ENCODE measurements at places on chromosomes 7 and 10.

DNA sequence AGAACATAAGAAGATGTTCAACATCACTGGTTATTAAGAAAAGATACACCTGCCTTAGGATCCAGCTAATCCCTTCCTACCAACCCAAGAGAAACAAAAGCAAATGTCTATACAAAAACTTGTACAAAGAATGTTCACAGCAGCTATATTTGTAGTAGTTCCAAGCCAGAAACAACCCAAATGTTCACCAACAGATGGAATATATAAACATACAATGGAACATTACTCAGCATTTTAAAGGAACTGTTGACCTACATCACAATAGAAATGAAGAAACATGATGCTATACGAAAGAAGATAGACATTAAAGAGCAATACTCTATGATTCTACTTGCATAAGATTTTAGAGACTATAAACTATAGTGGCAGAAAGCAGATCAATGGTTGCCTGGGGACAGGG is 149.4 kb downstream of the ZNF438 start:
- DNase-seq: no peak

- no peak for DNase-seq
These were observed 509.0 kb upstream of the GALNT17 start for GRCh38 chr7:70622936-70623335.

DNA sequence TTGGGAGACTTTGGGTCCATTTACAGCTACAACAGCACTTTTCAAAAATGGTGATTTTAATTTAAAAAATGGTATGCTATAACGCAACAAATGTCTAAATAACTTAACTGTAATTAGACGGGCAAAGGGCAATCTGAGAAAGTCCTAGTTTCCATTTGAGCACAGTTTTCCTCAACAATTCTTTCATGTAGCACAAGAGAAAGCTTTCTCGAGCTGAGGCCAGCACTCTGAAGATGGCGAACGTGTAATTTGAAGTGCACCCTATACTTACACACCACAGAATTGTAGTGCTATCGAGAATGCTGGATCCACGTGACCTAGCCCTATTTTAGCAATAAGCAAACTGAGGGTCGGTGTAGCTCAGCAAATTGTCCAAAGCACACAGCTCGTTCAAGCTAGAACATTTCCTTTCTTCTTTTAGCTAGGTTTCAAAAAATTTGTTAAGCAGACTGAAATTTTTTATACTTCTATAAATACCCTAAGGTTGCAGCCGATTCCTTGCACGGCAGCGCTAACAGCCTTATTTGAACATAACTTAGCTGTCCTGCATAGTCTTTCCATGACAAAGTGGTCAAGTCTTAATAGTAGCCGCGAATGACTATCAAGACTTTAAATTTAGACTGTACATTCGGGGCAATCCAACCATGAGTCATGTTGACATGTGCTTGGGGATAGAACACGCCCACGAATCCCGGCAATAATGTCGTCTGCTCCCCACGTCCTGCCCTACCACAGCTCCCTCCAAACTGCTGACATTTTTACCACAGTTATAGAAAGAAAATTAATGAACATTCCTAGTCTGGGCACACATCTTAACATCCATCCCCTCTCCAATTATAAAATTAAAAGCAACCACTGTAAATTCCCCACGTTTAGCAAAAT is 10.0 kb downstream of the KLF6 start:
- DNase-seq: no peak

DNA sequence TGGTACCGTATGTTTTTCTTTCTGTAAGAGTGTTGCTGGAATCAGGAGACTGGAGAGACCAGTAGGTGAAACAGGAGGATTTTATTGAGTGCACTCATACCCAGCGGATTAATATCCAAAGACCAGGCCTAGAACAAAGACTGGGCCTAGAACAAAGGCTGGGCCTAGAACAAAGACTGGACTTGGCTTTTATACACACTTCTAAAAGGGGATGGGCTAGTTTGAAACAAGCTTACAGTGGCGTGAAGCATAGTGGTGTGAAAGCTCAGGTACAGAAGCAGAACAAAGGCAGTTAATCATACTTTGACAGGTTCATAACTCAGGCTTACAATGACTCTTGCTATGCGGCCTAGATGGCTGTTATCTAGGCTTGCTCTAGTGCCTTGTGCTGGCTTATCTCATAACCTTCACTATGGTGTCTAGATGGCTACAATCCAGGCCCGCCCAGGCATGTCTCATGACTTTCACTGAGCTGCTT is 67.7 kb downstream of the TRIM24 start:
- DNase-seq: no peak

- no peak for DNase-seq
These were observed 158.3 kb upstream of the PFKP start for GRCh38 chr10:2908851-2909630.

DNA sequence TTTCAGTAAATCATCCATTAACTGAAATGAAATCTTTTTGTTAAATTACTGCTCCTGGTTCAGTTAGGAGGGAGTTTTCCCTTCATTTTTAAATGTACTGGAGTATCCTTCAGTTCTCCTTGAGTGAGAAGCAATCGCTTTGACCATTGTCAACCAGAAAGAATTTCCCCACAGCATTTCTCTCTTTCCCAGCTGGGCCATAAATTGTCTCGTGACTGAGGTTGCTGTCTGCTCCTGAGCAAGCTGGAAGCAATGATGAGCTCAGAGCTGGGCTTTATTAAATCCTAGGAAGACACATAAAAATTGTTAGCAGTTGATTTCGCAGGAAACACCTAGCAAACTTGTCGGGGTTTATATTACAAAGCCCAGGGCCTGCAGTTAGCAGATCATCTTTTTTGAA is 102.0 kb upstream of the INSYN2A start:
- no peak for DNase-seq

DNA sequence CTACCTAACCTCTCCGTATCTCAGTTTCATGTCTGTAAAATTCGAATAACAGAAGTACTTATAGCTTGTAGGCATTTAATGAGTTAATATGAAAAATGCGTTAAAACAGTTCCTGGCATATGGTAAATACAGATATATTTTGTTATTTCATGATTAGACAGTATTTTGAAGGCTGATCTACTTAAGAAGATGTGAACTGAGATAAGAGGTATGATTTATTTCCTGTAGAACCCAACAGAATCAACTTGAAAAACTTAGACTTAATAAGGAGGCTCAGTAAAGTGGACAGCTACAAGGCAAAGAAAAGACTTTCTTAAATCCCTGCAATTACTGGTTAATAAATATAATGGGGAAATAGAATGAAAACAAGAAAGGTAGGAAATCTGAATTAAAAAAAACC is 103.3 kb downstream of the FANK1 start:
- no peak for DNase-seq

DNA sequence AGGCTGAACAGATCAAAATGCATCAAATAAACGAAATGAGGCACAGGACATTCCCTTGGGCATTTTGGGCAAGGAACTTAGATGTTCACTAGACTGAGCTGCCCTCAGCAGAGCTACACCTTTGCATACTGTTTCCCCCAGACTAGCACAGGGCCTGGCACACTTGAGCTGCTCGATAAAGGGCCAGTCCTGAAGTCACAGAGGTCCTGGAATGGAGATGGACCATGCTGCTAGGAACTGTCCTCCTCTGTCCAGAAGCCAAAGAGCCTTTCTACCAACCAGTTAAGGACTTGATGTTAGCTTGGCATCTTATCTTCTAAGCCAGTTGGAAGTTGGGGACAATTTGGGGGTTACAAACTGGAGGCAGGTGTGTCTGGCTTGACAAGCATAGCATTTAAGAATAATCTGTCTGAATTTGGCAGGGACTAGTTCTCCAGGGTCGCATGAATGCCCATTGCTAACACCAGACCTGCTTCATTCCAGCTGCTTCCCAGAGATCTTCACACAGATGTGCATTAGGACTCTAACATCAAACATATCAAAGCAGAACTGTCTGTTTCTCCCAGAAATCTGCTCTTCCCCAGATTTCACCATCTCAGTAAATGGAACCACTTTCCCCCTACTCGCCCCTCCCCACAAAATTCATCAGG is 152.2 kb upstream of the PDE1C start:
- no peak for DNase-seq

- DNase-seq: no peak
These were observed 6.0 kb downstream of the ADD3 start for GRCh38 chr10:110013630-110014293.

DNA sequence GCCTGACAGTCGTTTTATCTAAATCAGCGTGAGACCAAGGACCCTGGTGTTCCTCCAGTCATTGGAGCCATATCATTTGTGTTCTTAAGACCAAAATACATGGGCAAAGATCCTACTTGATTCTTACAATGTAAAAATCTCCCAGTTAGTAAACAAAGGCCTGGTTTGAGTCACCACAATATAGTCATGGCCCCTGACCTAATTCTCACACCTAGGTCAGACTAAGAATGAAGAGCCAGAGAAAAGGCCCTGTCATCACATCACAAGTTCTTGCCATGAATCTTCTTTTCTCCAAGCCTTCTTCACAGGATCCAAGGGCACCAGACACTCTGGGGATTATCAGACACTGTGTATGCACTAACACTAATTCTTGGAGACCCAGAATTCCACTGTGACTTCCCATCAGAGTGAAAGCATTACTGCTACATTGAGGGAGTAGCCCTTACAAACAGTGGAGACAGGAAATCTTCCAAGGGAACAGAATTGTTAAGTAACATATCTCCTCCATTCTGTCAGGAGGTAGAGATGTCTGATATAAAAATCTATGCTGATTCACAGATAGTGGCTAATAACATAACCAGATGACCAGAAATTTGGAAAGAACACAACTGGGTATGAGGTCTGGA is 7.6 kb upstream of the ERVW-1 start:
- no peak for DNase-seq

- no peak for DNase-seq
These were observed 30.0 kb upstream of the SRGN start for GRCh38 chr10:69057951-69058297.

GRCh38 chr7:82021036-82021435 is 251.2 kb upstream of the HGF start:
- DNase-seq: no peak

- no peak for DNase-seq
These were observed 106.4 kb downstream of the CAMK1D start for GRCh38 chr10:12455766-12456165.

GRCh38 chr7:34430456-34430855 is 227.6 kb upstream of the NPSR1 start:
- DNase-seq: peak; percentile 51

GRCh38 chr7:70655694-70656093 is 476.2 kb upstream of the GALNT17 start:
- no peak for DNase-seq

- DNase-seq: no peak
These were observed 35.9 kb upstream of the AP5Z1 start for GRCh38 chr7:4739528-4739992.

DNA sequence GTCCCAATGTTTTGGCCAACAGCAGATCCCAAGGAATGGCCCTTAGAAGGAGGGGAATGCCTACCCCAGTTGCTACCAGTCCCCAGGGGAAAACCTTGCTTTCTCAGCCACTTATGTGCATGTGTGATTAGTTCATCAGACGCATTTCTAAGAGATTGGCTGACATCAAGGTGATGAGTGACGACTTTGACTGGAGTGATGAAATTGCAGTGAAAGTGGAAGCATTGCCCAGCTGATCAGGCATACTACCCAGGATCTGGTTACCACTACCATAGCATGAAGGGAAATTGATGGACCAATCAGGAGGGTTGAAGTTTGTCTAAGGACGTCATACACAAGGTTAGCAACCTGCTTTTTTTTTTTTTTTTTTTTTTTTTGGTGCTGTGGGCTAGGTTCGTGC is 90.3 kb upstream of the ELMO1 start:
- no peak for DNase-seq

DNA sequence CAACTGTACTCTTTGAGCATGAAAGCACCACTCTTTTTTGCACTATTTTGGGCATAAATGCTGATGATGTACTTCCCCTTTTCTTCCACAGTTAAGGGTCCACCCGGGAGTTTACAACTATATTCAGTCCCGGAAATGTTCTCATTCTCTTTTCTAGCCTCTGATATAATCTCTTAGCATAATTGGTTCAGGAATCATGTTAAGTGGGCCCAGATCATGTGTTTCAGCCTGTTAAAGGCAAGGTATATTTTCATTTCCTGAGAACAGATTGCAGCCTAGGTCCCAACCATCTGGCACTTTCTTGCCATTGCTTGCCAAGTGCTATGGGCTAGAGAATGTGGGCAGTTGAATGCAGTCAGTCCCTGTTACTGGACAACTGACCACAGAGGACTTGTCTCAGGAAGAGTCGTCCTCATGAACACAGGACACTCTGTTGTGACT is 111.4 kb upstream of the GLCCI1 start:
- no peak for DNase-seq

GRCh38 chr10:73182568-73182967 is 14.6 kb downstream of the FAM149B1 start:
- peak; percentile 54 for DNase-seq

DNA sequence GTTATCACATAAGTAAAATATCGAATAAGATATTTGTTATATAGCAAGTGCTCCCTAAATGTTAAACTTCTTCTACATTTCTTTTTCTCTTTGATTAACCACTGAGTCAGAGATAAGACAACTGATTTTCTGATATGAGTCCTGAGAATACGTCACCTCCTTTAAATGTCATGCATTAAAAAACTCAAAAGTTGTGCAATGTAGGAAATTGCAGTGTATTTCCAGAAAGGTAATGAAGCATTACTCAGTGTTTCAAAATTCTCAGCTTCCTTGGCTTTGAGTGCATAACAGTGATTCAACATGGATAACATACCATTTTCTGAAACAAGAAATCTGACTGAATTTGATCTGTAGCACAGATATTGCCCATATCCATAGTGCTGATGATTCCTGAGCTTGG is 155.8 kb downstream of the BMPER start:
- peak; percentile 73 for DNase-seq

DNA sequence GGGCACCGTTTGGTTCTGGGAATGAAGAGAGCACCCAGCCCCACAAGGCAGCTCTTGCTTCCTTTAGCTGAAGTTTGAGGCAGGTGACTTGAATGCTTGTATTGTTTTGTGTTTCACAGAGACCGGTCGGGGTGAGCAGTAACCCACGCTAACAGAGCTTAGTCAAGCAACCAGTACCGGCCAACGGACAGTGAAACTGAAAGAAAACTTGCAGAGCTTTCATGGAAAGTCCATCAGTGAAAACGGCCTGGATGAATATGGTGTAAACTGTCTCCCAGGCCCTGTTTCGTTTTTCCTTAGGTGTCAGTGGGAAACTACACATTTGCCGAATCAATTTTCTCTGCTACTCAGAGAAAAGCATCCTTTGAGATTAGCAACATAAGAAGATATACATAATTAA is 101.1 kb downstream of the LYZL1 start:
- DNase-seq: no peak

Measured in AG09309 (cell line).